ENCODE measurements at places on chromosomes 3 and 15.

- DNase-seq: no peak
These were observed 8.1 kb downstream of the ABCF3 start for GRCh38 chr3:184193991-184194539.

DNA sequence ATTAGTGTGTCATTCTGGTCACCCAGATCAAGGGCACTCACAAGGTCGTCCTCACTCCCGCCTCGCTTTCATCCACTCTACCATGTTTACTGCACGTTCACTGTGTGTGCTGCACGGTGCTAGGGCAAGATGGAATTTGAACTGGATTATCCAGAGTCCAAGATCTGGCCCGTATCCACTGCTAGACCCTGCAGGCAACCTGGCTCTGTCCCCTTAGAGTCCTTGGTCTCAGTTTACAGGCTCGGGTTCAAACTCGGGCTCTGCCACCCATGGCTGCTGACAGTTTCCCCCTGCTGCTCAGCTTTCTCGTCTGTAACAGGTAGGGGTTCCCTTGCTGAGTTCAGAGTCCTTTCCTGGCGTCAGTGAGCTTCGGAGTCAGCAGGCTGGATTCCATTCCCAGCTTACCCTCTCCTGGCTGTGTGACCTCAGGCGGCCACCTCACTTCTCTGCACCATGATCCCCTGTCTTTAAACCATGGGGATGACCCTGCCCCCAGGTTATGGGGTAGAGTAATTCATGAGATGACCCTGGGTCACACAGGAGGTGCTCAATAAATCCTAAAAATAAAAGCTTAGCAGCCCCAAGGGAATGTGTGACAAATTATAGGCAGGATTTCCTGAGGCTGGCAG lies 79.6 kb upstream of the SLC6A6 start:
- no peak for DNase-seq

GRCh38 chr3:191356631-191357439 lies 26.5 kb upstream of the UTS2B start:
- no peak for DNase-seq

- DNase-seq: no peak
These were observed 12.6 kb upstream of the ADPGK start for GRCh38 chr15:72796210-72796514.

DNA sequence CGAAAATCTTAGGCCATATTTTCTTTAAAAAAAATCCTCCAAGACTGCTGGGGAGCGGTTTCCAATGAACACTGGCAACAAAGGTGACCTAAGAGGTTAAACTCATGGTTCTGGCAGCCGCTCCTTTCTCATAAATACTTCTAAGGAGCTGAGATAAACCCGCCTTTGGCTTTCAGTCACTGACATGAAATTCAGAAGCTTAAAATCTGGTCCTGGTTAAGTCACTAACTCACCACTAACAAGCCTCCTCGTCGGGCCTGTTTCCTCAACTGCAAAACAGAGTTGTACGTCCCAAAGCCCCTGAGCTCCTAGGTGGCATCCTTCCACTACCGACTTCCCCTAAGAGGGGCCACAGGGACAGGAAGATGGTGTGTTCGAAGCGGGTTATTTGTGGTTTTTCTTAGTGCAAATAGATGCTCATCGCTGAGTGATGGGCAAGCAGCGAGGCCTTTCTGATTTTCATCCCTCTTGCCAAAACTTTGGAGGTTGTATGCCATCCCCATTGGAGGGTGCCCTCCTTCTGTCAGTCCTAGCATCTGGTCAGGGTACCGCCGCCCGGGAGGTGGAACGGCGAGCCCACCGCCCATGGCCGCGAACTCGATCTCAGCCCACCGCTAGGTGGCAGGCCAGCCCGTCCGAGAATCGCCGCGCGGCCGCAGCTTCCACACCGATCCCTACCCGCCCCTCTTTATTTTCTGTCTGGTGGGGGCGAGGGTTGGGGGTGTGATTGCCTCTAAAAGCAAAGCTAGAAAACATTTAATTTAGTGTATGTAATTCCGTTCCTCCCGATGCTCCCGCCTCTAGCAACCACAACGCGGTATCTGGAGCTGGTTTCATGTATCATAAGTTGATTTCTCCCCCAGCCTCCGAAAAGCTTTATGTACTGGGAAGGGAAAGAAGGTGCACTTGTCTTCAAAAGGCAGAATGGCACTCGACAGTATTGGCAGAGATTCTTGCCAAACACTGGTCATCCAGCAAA lies 4.6 kb downstream of the BCL6 start:
- DNase-seq: peak; percentile 70

- DNase-seq: peak; percentile 86
These were observed at the start of gene COMMD4 for GRCh38 chr15:75335705-75336355. Gene COMMD4 (plus strand): TSS chr15:75336063. CDS start chr15:75336090, 27 bp downstream.

DNA sequence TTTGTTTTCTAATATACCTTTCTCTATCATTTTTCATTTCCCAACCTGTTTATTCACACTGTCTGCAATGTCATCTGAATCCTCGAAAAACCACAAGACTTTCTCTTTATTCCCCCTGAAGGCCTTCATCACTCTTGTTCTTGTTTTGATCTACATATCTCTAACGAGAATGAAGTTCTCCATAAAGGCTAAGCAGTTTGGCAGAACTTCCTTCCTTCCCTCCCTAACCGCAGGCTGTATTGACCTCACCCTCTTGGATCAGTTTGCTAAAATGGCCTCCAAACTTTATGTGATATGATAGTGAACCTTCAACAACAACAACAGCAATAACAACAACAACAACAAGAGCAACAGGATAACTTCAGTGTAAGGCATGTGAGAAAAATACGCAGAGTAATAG lies 392.8 kb downstream of the TIGIT start:
- no peak for DNase-seq

GRCh38 chr3:15974647-15975046 lies 176.9 kb upstream of the ANKRD28 start:
- no peak for DNase-seq

GRCh38 chr3:153069598-153070510 lies 92.2 kb upstream of the RAP2B start:
- no peak for DNase-seq

DNA sequence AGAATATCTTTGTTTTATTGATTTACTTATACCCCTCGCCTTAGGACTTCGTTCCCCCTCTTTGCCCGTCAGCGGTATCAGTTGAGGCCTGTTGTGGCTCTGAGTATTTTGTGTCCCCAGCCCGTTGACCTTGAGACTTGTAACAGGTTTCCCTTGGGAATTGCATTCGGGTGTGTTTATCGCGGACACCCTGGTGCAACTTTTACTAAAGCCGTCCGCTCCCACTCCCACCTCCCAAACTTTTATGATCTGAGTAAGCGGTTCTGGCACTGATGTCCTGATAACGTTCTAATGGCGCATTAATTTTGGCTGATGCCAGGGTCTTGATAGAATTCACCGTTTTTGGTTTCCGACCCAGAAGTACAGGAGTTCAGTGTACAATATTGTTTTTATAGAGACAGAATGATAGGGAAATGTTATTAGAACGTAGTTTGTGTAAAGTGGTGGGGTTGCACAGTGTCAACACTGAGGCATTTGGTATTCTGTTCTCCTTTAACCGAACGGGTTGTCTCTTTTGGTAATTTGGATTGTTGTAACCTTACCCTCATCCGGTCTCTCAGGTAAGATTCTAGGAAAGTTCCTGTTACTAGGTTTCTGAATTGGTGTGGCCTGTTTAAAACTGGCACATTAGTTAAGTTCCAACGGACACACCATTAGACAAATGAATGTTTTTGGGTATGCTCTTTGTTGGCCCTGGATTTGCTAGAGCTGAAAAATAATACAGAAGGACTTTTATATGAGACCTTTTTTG lies 47.8 kb downstream of the OIP5 start:
- no peak for DNase-seq

- no peak for DNase-seq
These were observed 48.5 kb upstream of the PPP2R3A start for GRCh38 chr3:135917076-135917475.

- no peak for DNase-seq
These were observed 19.8 kb downstream of the GNB5 start for GRCh38 chr15:52171386-52171785.

DNA sequence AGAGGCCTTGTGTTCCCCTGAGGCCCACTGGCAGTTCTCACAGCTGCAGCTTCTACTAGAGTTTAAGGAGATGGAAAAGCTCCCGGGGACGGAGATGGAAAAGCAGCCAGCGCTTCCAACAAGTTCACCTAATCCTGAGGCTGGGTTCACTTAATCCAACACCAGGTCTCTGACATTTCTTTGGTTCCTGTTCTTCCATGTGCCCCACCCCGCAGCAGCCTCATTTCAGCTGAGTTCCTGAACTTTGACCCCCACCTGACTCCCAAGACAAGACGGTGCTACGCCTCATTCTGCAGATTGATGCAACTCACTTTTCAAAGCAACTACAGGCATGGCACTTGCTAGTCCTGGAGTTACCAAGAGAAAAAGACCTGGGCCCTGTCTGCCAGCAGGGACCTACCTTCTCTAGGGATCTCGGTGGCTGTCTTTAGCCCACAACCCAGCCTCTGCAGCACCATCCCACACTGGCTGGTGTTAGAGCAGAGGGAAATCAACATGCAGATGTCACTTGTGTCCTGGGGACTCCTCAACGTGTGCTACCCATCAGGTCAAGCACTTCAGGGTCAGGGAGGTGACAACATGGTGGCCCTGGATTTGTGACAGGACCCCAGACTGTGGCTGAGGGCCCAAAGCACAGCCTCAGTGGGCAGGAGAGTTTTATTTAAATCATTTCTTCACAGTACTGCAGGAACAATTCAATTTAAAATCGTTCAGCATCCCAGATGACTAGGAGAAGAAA lies 406.1 kb downstream of the VPS13C start:
- no peak for DNase-seq

GRCh38 chr3:52440249-52440551 lies 4.7 kb downstream of the SEMA3G start:
- DNase-seq: no peak

DNA sequence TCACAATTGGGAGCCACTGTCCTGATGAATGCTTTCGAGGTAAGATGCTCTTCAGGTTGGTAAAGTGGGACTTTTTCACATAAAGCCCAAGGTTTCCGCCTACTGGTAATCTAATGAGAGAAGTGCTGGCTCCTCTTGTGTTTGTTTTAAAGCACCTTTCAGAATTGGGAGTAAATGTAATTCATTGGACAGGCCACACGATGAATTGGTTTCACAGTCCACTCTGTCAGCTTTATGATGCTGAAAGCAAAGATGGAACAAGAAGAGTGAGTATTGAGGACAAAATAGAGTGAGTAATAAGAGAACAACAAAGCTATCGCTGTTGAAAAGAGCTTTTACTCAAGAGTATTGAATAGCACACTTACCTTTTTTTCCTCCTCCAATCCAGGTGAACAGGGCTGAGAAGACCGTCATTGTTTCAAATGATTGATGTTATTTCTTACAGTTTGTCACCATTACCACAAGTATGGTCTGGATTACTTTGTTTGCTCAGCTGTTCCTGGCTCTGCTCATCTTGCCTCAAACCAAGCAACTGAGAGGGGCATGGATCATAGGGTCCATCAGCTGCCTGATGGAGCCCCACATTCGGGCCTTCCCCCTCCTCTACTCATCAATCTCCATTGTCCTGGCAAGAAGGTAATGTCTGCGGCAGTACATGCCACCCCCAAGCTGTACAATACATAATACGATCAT lies 136.1 kb upstream of the CNTN4 start:
- no peak for DNase-seq

- DNase-seq: no peak
These were observed 250.0 kb upstream of the PDZRN3 start for GRCh38 chr3:73874606-73875369.

GRCh38 chr3:122085673-122086072 lies 30.5 kb downstream of the CD86 start:
- DNase-seq: no peak

GRCh38 chr3:43998836-43999727 lies 242.6 kb upstream of the TOPAZ1 start:
- DNase-seq: no peak

DNA sequence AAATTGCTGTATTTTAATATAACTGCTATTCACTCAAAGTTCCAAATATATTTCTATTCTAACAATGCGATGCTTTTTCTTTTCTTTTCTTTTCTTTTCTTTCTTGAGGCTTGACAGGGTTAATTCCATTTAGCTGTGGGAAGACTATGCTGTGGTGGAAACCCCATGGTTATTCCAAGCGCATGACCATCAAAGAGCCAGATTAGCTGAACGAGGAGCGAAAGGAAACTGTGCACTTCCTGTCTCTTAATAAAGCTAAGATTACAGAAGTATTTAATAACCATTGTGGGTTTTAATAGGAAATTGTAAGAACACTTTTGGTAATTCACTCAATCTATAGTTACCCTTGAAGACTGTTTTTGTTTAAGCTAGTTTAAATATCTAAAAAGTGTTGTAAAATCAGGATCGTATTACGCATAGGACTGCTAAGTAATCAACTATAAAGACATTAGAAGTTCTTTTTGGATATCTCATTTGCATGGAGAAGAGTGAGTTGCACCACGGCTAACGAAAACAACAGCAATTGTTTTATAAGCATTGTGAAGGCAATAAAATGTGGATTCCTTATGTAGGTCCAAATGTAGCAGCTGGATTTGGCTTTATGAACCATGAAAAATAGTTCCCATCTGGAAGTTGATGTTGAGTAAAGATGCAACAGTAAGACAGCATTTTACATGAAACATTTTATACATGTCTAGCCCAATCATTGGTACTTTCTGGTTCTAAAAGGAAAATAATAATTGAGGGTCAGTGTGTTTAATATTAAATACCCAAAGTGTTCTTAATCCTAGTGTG lies 105.4 kb downstream of the ZIC1 start:
- no peak for DNase-seq

DNA sequence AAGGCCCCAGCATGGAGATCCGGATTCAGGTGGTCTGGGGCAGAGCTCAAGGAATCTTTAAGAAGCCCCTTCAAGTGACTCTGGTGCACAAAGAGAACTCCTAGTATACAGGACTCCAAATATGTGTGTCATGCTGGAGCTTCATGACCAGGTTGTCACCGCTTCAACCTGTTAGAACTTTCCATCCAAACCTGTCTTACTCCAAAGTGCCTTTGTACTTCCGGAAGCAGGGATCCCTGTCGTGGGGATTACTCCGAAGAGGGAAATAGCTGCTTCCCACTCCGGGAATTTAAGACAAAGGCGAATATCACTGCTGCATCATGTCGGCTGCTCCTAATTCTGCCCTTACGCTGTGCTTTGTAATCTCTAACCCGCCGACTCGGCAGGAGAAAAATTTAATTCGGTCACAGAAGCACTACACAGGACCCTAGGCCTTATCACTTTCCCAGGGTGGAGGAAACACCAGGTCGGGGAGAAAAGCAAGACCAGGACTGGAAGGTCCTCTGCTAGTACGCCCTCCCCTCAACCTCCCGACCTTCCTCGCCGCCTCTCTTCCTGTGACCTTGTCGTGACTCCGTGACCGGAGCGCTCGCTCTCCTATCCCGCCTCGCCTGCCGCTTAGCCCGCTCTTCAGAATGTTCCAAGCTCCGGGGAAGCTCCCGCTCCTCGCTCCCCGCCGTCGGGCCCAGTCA lies 730 bp downstream of the HIGD1A start:
- DNase-seq: no peak
